Occipital lobe (tissue), 3 donors: ENCODE measurements at places on chromosomes 13 and 19.

DNA sequence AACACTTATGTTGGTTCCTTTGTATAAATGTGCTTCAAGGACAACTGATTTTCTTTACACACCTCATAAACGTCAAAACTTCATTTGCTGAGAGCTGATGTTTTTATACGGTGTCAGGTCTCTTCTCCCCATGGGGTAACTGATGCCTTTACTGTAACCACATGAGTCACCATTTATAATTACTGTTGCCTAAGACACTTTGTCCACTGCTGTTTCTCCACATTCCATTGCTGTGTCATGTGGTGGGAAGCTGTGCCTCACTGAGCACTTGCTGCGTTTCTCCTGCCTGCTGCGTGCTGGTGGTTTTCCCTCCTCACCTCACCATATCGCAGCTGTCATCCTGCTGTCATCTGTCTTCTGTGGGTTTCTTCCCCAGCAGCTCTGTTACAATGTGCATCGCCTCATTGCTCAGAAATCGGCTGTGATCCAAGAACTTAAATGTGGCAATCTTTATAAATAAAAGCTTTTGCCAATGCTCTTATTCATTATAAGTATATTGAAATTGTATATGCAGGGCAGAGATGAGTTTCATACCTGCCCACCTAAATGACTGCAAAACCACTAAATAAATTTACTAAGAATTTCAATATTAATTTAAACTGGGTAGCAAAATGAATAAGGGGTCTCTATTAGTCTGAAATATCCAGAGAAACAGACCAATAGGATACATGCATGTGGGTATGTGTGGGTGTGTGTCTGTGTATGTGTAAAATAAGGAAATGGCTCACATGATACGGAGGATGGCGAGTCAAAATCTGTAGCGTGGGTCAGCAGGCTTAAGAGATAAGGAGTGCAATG lies 547.0 kb upstream of the SLITRK5 start:
- DNase-seq: no peak

GRCh38 chr19:2594319-2594718 lies 108.2 kb downstream of the GNG7 start:
- no peak for DNase-seq

- no peak for DNase-seq
Observed at GRCh38 chr19:18496980-18497256, 25.0 kb downstream of the ELL start.

DNA sequence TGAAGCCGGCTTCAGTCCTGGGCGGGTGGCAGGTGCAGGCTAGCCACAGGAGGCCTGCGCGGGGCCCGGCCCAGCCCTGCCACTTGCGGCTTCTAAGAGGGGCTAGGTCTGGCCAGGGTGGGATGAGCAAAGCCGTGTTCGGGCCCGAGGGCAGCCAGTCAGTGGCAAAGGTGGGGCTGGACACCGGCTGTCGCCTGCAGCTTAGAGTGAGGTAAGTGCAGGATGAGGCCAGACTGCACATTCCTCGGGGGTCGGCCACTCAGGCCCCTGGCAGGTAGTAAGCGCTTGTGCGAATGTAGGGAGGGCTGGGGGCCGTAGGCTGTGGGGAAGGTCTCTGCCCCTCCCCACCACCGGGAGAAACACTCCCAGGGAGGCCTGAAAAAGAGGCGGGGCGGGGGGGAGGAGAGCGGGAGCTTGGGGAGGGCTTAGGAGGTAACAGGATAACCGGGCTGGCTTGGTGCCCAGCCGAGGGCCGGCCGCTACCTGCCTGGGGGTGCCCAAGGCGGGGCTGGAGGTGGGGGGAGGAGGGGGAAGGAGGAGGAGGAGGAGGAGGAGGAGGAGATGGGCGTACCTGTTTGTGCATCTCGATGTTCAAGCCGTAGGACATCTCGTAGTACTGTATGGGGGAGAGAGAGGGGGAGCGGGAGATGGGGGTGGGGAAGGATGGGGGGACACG lies 6.4 kb downstream of the TLE5 start:
- DNase-seq: no peak
